Natural killer cell (primary cell): ENCODE measurements at places on chromosomes 12 and 14. TPM values are rescaled to one million over a fixed set of nuclear protein-coding genes. Genes with fewer than 3 reads are reported as not detected.

ACOT4 gene
- total RNA-seq = 3.0 TPM

KRT79 gene
- not detected for total RNA-seq

SYNDIG1L gene
- 0.30 TPM for total RNA-seq

XPOT gene
- 51.5 TPM for total RNA-seq

CSAD gene
- 50.8 TPM for total RNA-seq

ANKRD33 gene
- total RNA-seq = not detected

TSHR gene
- total RNA-seq = not detected

POTEM gene
- total RNA-seq = not detected

LYZ gene
- total RNA-seq = 146 TPM

SYCP3 gene
- total RNA-seq = 1.4 TPM

OR6C2 gene
- total RNA-seq = not detected

VPS33A gene
- 19.2 TPM for total RNA-seq

SERPINA9 gene
- not detected for total RNA-seq

CS gene
- total RNA-seq = 190 TPM

P2RX2 gene
- not detected for total RNA-seq

UNC79 gene
- total RNA-seq = not detected

TPH2 gene
- not detected for total RNA-seq

C12orf56 gene
- total RNA-seq = not detected

GPR84 gene
- total RNA-seq = 4.9 TPM

ADCY4 gene
- 17.6 TPM for total RNA-seq

ASCL1 gene
- not detected for total RNA-seq

GYS2 gene
- not detected for total RNA-seq

WNT1 gene
- 1.1 TPM for total RNA-seq

LPAR5 gene
- 10.0 TPM for total RNA-seq

CCDC196 gene
- not detected for total RNA-seq

OTX2 gene
- not detected for total RNA-seq

TAS2R20 gene
- total RNA-seq = 2.4 TPM

PTCSC3 gene
- total RNA-seq = not detected

DIO2 gene
- total RNA-seq = not detected

TMEM253 gene
- 0.40 TPM for total RNA-seq

ARMH4 gene
- total RNA-seq = 0.32 TPM

SMCO2 gene
- not detected for total RNA-seq

MAP1LC3B2 gene
- 3.7 TPM for total RNA-seq

RFX4 gene
- total RNA-seq = not detected

EAPP gene
- total RNA-seq = 76.1 TPM

CPNE6 gene
- not detected for total RNA-seq

PRKD1 gene
- total RNA-seq = not detected

PPP1R1A gene
- not detected for total RNA-seq

CLEC2A gene
- not detected for total RNA-seq

OASL gene
- 48.0 TPM for total RNA-seq

RPL10L gene
- not detected for total RNA-seq

LRRC43 gene
- total RNA-seq = 18.5 TPM

KIAA0586 gene
- 30.1 TPM for total RNA-seq

SGPP1 gene
- total RNA-seq = 23.4 TPM

OTUB2 gene
- not detected for total RNA-seq

RNASE3 gene
- total RNA-seq = not detected

CCDC88C gene
- total RNA-seq = 516 TPM

FOXG1 gene
- total RNA-seq = not detected

FSCB gene
- not detected for total RNA-seq

HOXC6 gene
- not detected for total RNA-seq
